Stimulated activated CD8-positive, alpha-beta memory T cell treated with anti-CD3 and anti-CD28 coated beads, Interleukin-15, amount 100 ng/mL, for 24 hours (primary cell): ENCODE measurements at places on chromosomes 3 and 15.
A peak's percentile ranks its signal among the peaks of the same experiment; 100 is the strongest.

GRCh38 chr3:100709842-100710260 is 557 bp downstream of the TFG start:
- no peak for DNase-seq

DNA sequence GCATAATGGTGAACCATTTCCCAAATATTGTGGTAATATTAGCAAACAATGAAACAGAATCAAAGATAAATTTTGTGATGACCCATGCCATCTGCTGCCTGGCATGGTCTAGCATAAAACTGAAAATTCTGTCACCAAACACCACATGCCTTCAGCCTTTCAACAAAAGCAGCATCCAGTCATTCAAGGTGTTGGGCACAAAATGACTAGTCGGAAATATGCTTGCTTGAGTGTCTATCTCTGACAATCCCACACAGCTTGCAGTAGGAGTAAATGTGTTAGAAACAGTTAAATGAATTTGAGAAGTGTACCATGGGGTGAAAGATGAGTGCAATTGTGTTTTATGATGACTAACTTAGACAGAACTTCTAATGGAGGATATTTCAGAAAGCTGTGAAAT is 61.7 kb upstream of the CDIN1 start:
- DNase-seq, result no peak

DNA sequence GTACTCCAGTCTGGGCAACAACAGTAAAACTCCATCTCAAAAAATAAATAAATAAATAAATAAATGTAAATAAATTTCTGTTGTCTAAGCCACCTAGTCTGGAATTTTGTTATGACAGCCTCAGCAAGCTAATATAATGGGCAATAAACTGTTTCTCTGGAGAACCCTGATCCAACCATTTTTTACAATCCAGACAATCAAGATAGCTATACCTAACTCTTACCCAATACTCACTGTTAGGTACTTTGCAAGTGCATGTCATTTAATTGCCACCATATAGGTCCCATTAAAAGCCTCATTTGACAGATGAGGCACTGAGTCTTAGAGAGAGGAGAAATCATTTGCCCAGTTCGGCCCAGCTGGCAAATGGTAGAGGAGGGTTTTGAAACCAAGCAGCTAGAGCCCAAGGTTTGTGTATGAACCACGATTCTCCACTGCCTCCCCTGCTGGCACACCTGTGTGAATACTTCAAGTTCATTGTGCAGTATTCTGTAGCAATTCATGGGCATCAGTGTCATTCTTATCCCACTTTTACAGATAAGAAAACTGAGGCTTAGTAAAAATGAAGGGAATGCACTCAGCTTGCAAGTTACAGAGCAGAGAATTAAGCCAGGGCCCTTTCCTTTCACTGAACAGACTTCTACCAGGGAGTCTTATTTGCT is 107.0 kb upstream of the UBE2E1 start:
- DNase-seq, result no peak

GRCh38 chr15:50506121-50506520 is 40.3 kb downstream of the USP50 start:
- DNase-seq, result no peak

DNA sequence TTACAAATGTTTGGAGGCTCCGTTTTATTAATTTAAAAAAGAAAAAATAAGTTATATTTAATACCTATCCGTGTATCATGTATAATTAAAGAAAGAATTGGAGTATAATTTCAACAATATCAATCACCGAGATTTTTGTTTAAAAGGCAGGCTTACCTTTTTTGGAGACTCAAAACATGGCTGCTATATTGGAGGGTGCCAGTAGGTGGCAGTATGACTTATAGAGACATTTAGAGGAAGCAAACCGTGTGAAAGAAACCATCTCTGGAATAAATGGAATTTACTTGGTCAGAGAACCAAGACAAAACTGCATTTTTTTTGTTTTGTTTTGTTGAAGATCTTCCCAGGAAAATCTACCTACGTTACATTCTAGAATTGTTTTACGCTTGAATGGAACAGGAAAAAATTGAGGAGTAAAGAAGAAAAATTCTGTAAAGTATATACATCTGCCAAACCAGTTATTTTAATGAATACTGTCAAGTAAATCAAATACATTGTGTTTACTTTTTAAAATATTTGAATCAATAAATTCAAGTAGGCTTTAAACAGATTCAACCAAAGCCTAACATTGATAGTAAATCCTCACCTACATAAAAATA is 802.6 kb upstream of the ALCAM start:
- DNase-seq, result peak; percentile 17

GRCh38 chr15:71730277-71731144 is 79.8 kb upstream of the NR2E3 start:
- no peak for DNase-seq

GRCh38 chr3:156620260-156620659 is 54.1 kb upstream of the TIPARP start:
- DNase-seq, result no peak

GRCh38 chr15:80533790-80534333 is 129.7 kb downstream of the ARNT2 start:
- DNase-seq, result no peak

DNA sequence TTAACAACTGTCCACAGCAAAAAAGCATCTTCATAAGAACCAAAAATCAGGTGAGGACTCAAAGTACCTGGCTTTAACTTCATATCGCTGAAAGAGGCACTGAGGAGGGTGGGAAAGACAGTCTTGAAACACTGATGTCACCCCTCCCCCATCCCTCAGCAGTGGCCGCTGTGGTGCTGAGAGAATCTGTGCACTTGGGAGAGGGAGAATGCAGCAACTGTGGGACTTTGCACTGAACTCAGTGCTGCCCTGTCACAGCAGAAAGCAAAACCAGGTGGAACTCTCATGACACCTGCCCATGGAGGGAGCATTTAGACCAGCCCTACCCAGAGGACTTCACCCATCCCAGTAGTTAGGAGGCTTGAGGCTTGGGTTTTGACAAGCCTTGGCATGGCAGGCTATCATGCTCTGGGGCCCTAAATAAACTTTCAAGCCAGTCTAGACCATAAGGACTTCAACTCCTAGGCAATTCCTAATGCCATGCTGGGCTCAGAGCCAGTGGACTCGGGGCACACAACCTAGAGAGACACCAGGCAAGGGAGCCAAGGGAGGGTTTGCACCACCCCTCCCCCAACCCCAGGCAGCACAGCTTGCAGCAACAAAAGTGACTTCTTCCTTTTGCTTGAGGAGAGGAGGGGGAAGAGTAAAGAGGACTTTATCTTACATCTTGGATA is 6.1 kb upstream of the ZSCAN2 start:
- DNase-seq, result no peak

GRCh38 chr3:197300361-197300760 is 1.9 kb upstream of the DLG1 start:
- no peak for DNase-seq

- DNase-seq, result no peak
Observed at GRCh38 chr3:72887343-72887704, 522 bp upstream of the GXYLT2 start.

DNA sequence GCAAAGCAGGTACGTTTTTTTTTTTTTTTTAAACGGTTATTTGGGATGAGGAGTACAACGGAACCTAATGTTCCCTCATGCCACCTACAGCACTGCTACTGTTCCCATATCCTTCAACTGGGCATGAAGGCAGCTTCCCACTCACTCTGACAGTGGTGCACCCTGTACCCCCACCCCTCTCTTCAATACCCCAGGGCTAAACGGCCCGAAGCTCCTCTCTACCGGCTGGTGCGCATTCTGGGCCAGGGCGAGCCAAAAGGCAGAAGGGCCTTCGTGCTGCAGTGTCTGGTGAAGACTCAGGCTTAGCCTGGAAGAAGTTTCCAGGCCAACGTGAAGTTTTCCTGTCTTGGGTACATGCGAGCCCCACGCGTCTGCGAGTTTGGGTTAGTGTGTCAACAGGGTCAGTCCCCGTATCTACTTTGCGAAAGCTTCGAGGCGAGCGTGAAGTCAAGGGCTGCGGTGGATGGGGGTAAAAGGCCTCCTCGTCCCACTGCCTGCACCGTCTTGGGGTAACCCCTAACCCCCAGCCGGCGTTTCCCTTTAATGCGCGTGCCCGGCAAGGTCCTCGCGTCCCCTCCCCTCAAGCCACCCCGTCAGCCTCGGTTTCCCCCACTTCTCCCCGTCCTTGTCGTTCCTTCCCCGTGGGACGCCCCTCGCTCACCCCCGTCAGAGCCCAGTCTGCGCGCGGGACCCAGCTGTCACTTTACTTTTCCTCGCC is 765 bp upstream of the UBE2E2 start:
- DNase-seq, result no peak

GRCh38 chr15:81171286-81171685 is 25.4 kb upstream of the IL16 start:
- DNase-seq, result no peak

DNA sequence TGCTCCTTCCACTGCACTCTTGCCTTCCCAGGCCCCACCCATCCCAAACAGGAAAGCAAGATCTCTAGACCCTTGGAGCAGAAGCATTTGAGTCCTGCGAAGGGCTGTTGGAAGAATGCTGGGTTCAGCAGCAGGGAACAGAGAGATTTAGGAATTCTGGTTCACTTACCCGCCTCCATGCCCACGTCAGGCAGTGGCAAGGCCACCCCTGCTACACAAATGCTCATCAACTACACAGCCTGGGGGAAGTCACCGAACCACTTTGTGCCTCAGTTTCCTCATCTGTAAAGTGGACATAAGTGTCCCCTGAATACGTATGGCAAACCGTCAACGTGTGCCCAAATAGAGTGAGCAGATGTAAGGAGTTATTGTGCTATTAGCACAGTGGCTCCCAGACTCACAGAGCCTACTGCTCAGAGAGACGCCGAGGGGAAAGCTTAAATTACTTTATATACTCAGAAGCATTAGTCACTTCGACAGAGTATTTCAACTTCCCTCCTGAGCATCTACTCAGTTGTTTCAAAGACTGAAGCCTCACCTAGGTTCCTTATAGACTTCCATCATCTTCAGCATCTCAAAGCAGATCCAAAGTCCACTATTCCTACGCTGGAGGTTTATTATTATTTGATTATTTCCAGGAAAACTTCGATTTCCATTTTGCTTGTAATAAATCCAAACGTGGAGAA is 905 bp downstream of the HOMER2 start:
- no peak for DNase-seq

GRCh38 chr3:37737134-37737533 is 124.5 kb upstream of the CTDSPL start:
- no peak for DNase-seq

GRCh38 chr3:125280668-125281361 is 68.3 kb upstream of the SLC12A8 start:
- DNase-seq, result no peak

DNA sequence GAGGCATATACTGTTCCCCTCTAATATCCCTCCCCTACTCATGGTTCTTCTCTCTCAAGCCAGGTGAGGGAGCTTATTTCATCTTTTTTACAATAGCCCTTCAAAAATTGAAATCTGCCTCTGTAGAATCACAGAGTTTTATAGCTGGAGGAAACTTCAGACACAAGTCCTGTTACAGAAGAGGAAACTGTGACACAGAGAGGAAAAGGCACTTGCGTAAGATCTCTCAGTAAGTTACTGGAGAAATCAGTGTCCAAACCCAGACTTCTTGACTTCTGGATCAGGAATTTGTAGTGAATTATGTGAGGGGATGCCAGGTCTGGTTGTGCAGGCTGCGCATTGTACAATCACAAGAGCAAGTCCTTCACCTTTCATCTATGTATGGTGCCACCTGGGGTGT is 4.6 kb downstream of the FGD5 start:
- DNase-seq, result no peak

DNA sequence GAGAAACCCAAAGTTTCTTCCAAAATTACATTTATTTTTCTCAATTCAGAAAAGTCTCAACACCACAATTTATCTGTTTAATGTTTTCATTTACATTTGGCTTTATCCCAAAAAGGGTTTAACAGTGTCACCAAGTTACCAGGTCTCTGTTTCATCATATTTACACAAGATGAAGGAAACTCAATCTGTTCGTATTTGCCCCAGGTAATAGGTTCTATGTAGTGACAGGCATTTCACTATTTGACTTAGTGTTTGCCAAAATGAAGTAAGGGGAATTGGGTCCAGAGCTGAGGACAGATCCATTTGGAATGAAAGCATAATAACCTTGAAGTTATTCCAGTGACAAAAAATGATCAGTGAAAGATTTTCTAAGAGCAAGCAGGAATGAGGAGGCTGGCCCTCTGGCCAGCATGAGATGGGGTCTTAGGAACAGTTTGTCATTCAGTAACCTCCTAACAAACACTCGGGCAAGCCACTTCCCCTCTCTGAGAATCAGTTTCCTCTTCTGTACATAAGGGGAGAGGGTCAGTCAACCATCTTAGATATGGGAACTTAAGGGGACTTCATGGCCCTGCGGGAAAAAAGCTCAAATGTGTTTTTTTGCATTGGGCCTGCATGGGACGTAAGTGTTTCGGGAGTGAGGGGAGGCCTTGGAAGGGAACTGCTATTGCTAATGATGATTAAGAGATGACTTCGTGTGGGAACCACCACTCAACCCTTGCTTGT is 31.8 kb downstream of the UMPS start:
- DNase-seq, result no peak

- DNase-seq, result no peak
Observed at GRCh38 chr3:177089901-177090300, 107.4 kb downstream of the TBL1XR1 start.

GRCh38 chr3:138389144-138389601 is 40.8 kb downstream of the MRAS start:
- no peak for DNase-seq

DNA sequence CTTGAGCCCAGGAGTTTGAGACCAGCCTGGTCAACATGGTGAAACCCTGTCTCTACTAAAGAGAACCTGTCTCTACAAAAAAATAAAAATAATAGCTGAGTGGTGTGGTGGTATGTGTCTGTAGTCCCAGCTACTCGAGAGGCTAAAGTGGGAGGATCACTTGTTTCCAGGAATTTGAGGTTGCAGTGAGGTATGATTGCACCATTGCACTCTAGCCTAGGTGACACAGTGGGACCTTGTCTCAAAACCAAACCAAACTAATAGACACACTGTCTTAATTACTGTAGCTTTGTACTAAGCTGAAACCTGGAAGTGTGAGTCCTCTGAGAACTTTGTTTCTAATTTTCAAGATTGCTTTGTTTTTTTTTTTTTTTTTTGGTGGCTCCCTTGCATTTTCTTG is 30.4 kb downstream of the MGA start:
- DNase-seq, result no peak

DNA sequence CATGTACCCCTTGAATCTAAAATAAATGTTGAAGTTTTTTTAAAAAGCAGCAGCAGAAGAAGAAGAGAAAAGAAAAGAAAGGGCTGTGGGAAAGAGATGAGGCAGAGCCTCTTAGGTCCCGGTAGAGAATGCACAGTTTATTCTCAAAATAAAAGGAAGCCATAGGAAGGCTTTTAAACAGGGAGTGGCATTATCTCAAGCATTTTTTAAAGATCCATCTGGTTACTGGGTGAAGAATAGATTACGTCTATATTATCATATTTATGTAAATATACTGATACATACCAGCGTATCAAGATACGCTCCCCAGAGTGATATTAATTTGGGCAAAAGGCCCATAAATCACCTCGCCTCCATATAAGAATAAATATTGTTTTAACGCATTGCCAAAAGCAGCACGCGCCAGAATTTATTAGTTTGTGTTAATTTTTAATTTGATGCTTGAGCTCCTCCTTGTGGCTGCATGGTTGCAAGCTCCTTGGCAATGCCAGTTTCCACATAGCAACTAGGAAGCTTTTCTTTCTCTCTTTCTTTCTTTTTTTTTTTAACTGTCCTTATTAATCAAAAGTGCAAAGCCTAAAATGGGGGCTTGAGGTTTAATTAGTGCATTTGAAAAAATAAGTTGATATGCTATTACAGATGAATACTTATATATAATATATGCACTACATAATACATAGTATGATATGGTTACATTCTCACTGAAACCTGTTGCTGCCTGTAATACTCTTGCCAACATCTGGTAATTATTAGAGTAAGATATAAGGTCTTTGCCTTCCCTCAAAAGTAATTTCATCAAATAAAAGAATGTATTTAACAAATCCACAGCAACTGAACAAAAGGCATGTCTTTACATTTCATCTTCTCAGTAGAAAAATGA is 242.8 kb upstream of the UBE2E2 start:
- DNase-seq, result no peak
